Naive thymus-derived CD4-positive, alpha-beta T cell (primary cell): ENCODE measurements at places on chromosomes 2 and 18.
A peak's percentile ranks its signal among the peaks of the same experiment; 100 is the strongest.

- no peak overlapping the region for H3K4me3 ChIP-seq
- no peak for DNase-seq
- H3K36me3 ChIP-seq = no peaks in the 10 kb centered on the region
- no peaks in the 10 kb centered on the region for H3K27me3 ChIP-seq
Measured at GRCh38 chr2:233048569-233049193, 11.5 kb upstream of the INPP5D start.

DNA sequence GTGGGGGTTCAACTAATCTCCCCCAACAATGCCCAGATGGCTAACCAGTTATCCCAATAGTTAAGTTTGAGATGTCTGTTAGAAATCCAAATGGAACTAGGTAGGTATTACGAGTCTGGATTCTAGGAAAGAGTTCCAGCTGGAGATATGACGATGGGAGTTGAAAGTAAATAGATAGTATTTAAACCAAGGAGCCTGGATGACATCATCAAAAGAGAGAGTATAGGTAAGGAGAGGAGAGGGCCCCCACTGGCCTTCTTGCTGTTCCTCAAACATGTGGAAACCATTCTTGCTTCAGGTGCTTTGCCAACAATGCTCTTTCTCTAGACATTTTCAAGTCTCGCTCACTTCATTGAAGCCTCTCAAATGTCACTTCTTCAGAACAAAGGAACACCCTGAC lies 26.0 kb upstream of the PAIP2B start:
- no peaks in the 10 kb centered on the region for H3K27me3 ChIP-seq
- no peaks in the 10 kb centered on the region for H3K4me1 ChIP-seq
- no peak overlapping the region for H3K4me3 ChIP-seq

GRCh38 chr2:104402825-104403224 lies 451.1 kb upstream of the POU3F3 start:
- DNase-seq = no peak
- no peaks in the 10 kb centered on the region for H3K36me3 ChIP-seq
- H3K4me1 ChIP-seq = no peaks in the 10 kb centered on the region
- no peak overlapping the region for H3K4me3 ChIP-seq
- H3K27ac ChIP-seq = no peak overlapping the region

DNA sequence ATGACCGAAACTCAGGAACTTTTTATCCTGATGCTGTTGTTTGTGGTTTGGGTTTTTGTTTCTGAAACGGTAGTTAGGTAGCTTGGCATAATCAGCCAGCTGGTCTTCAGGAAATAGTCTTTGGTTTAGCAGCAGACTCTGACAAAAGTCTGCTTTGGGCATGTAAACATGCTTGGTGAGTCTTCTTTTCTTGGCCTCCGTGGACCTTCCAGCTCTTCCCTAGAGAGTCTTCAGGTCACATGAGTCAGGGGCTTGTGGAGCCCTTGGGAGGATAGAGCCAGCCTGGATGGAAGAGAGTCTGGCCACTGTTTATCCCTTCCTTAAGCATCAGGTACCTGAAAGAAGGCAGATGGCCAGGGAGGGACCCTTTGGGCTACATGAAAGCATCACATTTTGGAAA lies 154.5 kb downstream of the MGAT5 start:
- no peak for DNase-seq
- no peak overlapping the region for H3K27ac ChIP-seq
- H3K27me3 ChIP-seq = no peaks in the 10 kb centered on the region
- H3K4me3 ChIP-seq = no peak overlapping the region
- H3K4me1 ChIP-seq = peaks cover 17% of the 10 kb centered on the region

DNA sequence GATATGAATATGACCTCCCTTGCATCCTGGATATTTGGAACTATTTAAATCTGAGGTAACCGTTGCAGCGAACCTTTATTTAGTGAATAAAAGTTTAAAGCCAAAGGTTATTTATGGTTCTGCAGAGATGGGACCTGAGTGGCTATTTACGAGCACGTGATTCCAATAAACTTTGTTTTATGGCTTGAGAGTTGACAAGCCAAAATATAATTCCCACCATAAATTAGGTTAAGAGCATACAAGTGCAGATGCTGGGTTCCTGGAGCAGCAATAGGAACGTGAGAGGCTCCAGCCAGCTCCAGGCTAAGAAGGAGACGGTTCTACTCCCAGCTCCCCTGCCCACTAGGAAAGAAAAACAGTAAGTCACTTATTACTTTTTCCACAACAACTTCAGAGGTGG lies 5.2 kb upstream of the HOXD4 start:
- peaks cover 38% of the 10 kb centered on the region for H3K27me3 ChIP-seq
- no peaks in the 10 kb centered on the region for H3K4me1 ChIP-seq
- DNase-seq = no peak

GRCh38 chr2:67466734-67467133 lies 69.6 kb downstream of the ETAA1 start:
- no peaks in the 10 kb centered on the region for H3K4me1 ChIP-seq
- H3K27ac ChIP-seq = no peak overlapping the region
- H3K27me3 ChIP-seq = no peaks in the 10 kb centered on the region
- H3K4me3 ChIP-seq = no peak overlapping the region
- no peaks in the 10 kb centered on the region for H3K36me3 ChIP-seq
- no peak for DNase-seq

GRCh38 chr2:151718247-151718646 lies 16.0 kb downstream of the NEB start:
- H3K27ac ChIP-seq = no peak overlapping the region
- no peak overlapping the region for H3K4me3 ChIP-seq
- H3K36me3 ChIP-seq = no peaks in the 10 kb centered on the region

DNA sequence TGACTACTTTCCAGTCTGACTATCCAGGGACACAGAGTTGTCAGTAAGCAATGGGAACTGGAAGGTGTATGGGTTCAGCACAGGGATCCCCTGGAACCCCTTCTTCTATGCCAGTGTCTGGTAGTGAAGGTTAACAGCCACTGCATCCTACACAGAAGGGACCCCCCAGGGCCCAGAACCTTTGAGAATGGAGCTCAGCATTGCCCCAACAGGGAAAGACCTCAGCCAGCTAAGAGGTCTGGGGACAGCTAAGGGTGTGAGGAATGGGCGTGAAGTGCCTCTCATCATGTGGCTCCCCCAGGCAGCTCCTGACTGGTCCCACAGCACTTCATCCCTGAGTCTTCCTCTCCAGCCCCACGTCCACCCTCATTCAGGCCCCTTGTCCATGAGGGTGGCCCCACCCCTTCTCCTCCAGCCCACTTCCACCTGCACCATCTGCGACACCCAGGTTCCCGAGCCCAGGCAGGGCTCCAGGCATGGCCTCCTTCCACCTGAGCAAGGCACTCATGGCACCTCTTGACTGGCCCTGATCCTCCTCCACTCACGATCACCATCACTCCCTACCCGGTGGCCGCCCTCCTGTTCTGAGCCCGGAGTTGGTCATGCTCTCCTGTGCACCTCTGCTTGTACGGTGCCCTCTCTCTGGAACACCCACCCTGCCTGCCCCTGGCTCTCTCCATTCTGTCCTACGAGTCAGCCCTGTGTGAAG lies 77.1 kb downstream of the SFXN5 start:
- H3K4me1 ChIP-seq = no peaks in the 10 kb centered on the region
- H3K36me3 ChIP-seq = no peaks in the 10 kb centered on the region
- DNase-seq = peak; percentile 20
- no peak overlapping the region for H3K27ac ChIP-seq

- peaks cover under 1% of the 10 kb centered on the region for H3K36me3 ChIP-seq
- H3K27ac ChIP-seq = no peak overlapping the region
- no peaks in the 10 kb centered on the region for H3K4me1 ChIP-seq
- no peak for DNase-seq
- H3K27me3 ChIP-seq = no peaks in the 10 kb centered on the region
Measured at GRCh38 chr2:43984533-43984932, 11.3 kb downstream of the LRPPRC start.

DNA sequence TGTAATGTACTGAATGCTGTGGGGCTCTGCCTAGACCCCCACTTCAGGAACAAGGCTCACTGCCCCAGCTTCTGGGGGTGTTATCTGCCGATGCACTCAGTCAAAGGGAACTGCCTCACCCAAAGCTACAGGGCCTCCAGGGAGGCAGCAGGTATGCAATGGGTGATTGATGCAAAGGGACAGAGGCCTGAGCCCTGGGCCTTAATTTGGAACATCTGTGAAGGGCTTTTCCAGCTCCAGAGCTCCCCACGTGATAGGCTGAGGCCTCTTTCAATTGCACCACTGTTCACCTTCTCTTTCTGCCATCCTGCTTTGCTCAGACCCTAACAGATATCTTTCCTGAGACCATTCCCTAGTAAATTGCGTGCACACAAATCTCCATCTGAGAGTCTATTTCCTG lies 131.0 kb downstream of the ATL2 start:
- no peaks in the 10 kb centered on the region for H3K4me1 ChIP-seq
- H3K27ac ChIP-seq = no peak overlapping the region
- no peak for DNase-seq
- H3K4me3 ChIP-seq = no peak overlapping the region
- H3K36me3 ChIP-seq = no peaks in the 10 kb centered on the region

DNA sequence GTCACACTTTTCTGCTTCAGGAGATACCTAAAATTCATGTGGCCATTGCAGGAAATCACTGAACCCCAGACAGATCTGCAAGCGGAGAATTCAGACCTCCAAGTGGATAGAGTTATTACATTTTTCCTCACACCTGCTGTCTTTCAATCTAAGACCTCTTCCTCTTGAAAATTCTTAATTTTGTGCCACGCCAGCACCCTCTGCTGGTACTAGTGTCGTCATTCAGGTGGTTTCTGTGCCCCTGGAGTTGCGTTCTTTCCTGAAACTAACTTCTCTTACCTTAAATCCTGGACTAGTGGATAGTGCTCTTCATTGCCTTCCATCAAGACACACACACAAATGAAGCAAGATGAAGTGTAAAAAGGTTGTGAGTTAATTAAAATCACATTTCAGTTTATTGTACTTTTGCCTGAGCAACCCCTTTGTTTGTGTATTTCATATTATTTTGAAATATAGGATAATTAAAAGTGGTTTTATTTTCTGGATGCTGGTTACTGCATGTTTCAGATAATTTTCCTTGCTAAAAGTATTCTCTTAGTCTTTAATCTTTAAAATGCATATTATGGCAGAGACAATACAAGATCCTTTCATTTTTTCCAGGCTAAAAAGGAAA lies 1.6 kb upstream of the DNER start:
- H3K36me3 ChIP-seq = no peaks in the 10 kb centered on the region
- DNase-seq = no peak
- peaks cover 4% of the 10 kb centered on the region for H3K4me1 ChIP-seq
- H3K4me3 ChIP-seq = no peak overlapping the region

GRCh38 chr2:127121353-127121752 lies 14.4 kb upstream of the BIN1 start:
- H3K27me3 ChIP-seq = no peaks in the 10 kb centered on the region
- H3K36me3 ChIP-seq = no peaks in the 10 kb centered on the region
- H3K27ac ChIP-seq = no peak overlapping the region
- H3K4me1 ChIP-seq = no peaks in the 10 kb centered on the region
- DNase-seq = no peak

- no peaks in the 10 kb centered on the region for H3K27me3 ChIP-seq
- H3K4me3 ChIP-seq = no peak overlapping the region
- DNase-seq = peak; percentile 28
- no peak overlapping the region for H3K27ac ChIP-seq
- no peaks in the 10 kb centered on the region for H3K4me1 ChIP-seq
Measured at GRCh38 chr18:58135701-58136331, 91.8 kb downstream of the NEDD4L start.

DNA sequence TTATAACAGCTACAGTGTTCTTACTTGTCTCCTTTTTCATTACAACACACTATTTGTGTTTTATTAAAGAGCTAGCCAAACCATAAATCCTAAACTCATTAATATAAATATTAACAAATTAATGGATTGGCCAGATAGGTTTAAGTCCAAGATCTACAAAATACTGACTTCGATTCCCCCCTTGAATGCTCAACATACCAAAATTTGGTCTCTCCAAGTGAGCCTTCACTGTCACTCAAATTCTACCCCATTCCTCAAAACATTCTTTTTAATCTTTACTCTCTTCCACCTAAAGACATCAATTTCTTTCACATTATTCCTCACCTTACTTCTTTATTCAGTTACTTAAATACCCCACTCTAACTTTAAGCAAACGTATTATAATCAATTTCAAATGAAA lies 281.5 kb downstream of the ICOS start:
- H3K4me3 ChIP-seq = no peak overlapping the region
- H3K27me3 ChIP-seq = no peaks in the 10 kb centered on the region
- H3K27ac ChIP-seq = no peak overlapping the region
- no peaks in the 10 kb centered on the region for H3K4me1 ChIP-seq
- H3K36me3 ChIP-seq = no peaks in the 10 kb centered on the region

- no peak overlapping the region for H3K4me3 ChIP-seq
- no peak overlapping the region for H3K27ac ChIP-seq
- DNase-seq = no peak
- H3K4me1 ChIP-seq = no peaks in the 10 kb centered on the region
- H3K27me3 ChIP-seq = no peaks in the 10 kb centered on the region
Measured at GRCh38 chr2:44526352-44526751, 164.6 kb downstream of the CAMKMT start.

DNA sequence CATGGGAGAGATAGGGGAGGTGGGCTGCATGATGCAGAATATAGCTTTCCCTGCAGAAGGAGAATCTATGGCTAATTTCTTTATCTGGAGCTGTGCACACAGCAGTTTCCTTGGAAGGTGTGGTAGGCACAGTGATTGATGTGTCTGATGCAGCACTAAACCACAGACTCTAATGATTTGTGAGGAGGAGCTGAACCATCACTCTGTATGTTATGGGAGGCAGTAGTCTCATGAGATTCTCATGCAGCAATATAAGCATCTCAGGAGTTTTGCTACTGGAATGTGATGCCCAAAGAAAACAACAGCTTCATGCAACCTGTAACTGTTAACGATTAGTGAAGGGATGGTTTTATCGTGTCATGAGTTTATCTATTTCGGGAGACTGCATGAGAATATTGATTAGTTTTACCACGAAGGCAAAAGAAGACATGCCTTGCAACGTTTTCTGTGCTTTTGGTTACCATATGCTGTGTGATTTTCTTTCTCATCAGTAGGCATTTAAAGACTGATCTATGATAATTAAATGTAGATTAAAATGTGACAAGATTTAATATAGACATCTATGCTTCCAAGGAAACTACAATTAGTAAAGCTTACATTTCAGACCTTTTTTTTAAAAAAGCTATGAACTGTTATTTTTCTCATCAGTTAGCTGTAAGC lies 286.8 kb downstream of the ARL6IP6 start:
- H3K27me3 ChIP-seq = no peaks in the 10 kb centered on the region
- DNase-seq = no peak
- no peaks in the 10 kb centered on the region for H3K36me3 ChIP-seq

DNA sequence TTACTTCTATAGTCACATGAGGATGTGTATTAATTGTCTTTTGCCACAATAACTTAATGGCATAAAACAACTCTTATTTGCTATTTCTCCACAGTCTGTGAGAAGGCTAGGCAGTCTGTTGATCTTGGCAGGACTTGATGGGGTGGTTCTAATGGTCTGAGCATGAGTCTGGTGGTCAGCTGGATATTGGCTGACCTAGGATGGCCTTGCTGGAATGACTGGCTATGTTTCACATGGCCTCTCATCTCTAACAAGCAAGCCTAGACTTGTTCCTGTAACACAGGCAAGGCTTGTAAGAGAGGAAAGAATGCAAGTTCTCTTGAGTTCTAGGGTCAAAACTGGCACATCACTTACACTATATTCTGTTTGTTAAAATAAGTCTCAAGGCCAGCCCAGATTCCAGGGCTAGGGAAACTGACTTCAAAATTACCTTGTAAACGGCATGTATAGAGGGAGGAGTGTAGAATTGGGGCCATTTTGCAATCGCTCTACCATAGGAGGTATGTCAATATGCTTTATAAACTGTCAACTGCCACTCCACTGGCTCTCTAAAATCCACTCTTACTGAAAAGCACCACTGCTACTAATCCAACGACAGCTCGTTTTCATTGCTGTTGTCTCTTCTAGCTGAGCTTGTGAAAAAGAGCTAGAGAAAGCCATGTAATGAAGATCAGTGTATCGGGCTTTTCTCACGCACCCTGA lies 325.0 kb upstream of the PKDCC start:
- no peak overlapping the region for H3K4me3 ChIP-seq
- DNase-seq = no peak
- H3K27ac ChIP-seq = no peak overlapping the region
- H3K4me1 ChIP-seq = no peaks in the 10 kb centered on the region
